ENCODE measurements at places on chromosomes 1 and 21.

- no peak for DNase-seq
These were observed 58.7 kb upstream of the PTGS2 start for GRCh38 chr1:186738926-186739325.

DNA sequence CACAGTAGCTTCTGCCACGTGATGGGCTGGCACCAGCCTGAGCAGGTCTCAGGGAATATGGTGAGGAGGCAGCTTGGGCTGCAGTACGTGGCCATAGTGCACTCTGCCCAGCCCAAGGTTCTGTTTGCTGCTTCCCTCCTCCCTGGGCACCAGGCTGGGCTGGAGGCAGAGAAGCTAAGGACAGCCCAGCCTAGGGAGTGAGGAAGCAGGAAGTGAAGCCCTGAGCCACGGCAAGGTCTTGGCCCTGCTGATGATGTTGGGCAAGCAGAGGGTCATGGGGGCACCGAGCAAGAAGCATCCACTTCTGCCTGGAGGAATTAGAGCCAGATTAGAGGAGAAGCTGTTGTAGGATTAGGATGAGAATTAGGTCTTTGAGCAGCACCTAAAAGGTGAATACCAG, 326.7 kb upstream of the VAMP3 start:
- no peak for DNase-seq

DNA sequence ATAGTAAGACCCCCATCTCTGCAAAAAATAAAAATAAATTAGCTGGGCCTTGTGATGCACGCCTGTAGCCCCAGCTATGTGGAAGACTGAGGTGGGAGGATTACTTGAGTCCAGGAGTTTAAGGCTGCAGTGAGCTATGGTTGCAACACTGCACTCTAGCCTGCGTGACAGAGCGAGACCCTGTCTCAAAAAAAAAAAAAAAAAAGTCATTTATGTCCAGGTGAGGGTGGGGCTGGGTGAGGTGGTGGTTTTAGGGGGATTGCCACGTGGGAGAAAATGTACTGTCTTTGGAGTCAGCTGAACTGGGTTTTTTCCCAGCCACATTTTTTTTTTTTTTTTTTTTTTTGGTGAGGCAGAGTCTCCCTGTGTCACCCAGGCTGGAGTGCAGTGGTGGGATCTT, 6.7 kb downstream of the PIK3CD start:
- DNase-seq, result no peak

DNA sequence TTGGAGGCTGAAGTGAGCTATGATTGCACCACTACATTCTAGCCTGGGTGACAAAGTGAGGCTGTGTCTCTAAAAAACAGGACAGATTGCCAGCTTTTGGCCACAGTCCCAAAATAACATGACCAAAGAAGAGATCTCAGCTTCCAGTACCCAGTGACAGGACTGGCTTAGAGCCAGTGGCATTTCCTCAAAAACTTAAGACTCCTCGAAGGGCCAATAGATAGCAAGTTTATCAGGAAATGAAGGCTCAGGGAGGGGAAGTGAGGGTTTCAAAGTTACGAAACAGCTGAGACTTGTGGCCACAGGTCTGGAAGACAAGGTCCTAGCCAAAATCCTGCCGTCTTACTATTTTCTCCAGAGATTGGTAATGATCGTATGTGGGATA, 6.3 kb upstream of the TMEM39B start:
- DNase-seq, result peak; percentile 70

DNA sequence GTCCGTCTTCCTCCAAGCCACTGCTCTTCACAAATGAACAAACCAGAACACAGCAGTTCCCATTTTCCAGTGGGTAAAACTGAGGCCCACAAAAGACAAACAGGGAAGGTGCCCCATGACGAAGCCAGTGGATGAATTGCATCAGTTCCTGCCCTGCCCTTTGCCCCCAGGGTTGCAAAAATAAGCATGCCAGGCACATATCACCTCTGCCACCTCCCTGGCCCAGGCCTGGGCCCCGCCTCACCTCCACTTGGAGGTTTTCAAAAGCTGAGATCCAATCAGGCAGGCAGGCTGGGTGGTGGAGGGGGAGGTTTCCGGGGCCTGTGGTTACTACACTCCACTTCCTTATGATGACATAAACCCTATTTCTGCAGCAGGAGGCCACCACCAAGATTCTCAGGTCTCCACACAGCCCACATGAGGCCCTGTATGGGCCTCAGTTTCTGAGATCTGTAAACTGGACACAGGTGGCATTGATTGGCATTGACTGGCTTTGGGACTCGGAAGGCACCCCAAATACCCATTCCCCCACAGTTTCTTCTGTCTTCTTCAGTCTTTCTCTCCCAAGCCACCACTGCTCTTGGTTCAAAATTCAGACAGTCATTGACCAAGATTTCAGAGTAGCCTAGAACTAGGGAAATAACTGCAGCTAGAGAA, 4.1 kb downstream of the KIF21B start:
- DNase-seq, result no peak

DNA sequence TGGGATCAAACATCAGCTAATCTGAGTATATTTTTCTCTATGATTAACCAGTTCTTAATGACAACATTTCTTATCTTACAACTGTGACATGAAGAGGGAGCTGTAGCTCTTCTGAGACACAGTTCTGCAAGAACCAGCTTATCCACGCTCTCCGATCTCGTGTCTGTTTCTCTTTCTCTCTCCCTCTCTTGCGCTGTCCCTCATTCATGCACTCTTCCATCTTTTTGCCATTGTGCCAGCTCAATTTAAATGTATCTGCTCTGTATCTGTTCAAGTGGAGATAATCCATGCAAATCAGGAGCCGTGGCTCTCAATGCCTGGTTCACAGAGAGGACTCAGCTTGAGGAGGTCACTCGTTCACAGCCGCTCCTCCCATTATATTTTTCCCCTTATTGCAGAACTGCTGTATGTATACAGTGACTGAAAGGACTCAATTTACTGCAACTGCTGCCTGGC, 494.7 kb upstream of the ADGRL2 start:
- no peak for DNase-seq

DNA sequence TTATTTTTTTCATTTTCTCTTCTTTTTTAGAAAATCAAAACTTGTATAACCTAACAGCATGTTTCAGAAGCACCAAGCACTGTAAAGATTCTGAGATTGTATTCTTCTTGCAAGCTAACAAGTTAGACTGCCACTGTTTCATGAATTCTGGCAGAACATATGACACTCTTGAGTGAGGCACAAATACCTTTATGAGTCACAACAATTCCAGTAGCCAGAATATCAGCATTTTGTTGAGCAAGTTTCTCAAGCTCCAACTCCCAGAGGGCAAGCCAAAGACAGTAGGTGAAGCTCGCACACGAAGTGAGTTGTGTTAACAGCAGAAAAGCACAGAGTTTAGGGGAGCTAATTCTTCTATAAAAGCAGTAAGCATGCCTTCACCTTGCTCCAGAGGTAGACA, 268.8 kb upstream of the NCAM2 start:
- no peak for DNase-seq

DNA sequence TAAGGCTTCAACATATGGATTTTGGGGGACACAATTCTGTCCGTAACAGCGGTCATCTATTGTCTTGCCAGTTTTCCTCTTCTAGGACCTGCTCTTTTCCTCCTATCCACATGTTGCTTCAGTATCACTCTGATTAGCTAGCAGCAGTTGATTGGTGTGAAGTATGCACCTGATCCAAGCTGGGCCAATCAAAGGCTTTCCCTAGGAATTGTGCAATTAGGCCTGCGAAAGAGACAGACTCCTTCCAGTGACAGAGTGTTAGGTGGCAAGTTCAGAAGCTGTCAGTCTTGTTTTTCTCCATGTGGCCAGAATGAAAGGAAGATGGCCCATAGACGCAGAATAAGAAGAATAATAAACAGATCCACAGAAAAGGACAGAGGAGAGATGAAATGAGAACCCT, 34.1 kb upstream of the IL12RB2 start:
- no peak for DNase-seq

DNA sequence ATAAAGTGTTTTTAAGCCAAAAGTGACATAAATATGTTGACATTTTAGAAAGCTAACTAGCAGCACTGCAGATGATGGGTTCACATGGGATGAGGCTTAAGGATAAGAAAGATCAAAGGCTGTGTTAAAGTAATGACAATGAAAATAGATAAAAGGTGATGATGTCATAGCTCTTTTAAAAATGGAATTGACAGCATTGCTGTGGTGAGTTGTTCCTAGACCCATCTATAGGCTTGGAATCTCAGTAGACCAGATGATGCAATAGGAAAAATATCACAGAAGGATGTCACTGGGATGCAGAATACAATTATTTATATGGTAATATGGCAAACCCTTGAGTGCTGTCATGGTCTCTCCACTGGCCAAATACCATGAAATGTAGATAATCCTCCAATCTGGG, 286.0 kb downstream of the PLA2G4A start:
- no peak for DNase-seq

GRCh38 chr1:178871551-178872320, 859 bp upstream of the ANGPTL1 start:
- DNase-seq, result no peak

DNA sequence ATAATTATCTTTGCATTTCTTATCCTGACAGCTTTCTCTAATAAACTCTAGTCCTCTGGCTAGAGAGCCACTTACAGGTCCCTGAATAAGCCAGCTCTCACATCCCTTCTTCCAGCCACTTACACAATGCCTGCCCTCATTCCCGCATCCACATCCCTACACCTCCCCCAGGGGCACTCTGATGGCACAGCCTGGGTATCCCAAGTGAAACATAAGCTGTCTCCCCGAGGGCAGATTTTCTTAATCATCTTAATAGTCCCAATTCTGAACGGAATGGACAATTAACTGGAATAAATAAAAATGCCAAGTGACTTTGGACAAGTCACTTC, 4.9 kb downstream of the RHOC start:
- DNase-seq, result peak; percentile 1

- no peak for DNase-seq
These were observed 163.8 kb downstream of the EIF4G3 start for GRCh38 chr1:21012937-21013336.

- DNase-seq, result no peak
These were observed 37.5 kb downstream of the IVNS1ABP start for GRCh38 chr1:185279571-185279970.

DNA sequence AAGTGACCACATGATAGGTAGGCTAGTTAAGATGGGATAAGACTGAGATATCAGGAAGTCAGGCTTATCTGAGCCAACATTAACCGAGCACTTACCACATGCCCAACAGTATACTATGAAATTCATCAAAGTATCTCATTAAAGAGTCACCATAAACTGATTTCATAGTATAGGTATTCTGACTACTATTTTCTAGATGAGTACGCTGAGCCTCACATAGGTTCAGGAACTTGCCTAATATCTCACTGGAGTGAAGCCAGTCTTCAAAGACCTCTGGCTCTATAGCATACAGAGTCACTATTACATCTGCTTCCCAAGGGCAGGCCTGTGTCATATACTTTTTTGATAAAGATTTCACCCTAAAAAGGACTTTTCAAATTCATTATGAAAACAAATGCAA, 115.6 kb upstream of the NGF start:
- DNase-seq, result no peak

DNA sequence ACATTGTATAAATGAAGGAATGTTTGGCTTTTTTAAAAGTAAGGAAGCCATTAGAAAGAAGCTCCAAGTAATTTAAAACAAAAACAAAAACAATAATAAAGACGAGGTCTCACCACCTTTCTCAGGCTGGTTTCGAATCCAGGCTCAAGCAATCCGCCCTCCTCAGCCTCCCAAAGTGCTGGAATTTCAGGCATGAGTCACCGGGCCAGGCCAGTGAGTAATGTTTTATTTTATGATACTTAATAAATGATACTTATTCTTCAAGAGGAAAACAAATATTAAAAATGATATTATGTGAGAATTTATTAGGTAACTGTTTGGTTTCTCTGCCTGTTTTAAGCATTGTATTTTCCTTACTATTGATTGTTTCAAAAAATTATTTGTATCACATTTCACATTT, 201.4 kb upstream of the BRINP3 start:
- DNase-seq, result no peak

- DNase-seq, result no peak
These were observed 68.6 kb downstream of the BACH1 start for GRCh38 chr21:29367335-29367734.

GRCh38 chr21:18334066-18334465, 69.5 kb downstream of the TMPRSS15 start:
- no peak for DNase-seq

DNA sequence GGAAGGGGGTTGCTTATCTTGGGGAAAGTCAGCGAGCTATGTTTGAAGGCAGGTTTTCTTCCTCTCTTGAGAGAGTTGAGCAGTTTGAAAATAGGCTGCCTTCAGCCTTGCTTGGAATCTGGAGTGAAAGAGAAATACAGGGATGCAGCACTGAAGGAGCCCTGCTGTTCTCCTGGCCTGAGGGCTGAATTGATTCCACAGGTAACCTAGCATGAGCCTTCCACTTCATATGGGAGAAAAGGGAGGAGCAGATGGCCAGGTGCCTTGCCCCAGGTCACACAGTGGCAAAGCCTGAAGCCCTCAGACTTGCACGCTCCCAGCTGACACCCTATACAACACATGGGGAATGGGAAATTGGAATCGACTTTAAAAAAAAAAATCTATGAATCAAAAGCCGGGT, 88.0 kb upstream of the WLS start:
- no peak for DNase-seq

DNA sequence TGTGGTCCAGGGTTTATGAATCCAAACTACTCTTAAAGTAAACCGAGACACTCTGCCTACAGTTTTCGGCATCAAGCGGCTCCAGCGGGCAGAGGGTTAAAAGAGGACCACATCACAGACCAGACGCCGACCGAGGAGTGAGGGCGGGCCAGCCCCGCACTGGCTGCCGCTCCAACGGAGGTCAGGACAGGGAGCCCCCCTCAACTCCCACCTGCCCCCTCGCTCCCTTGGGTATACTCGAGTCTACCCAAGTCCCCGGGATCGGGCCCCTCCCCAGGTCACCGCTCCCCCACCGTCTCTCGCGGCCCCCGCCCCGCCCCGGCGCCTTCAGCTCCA, 312 bp downstream of the ARNT start:
- peak; percentile 47 for DNase-seq

DNA sequence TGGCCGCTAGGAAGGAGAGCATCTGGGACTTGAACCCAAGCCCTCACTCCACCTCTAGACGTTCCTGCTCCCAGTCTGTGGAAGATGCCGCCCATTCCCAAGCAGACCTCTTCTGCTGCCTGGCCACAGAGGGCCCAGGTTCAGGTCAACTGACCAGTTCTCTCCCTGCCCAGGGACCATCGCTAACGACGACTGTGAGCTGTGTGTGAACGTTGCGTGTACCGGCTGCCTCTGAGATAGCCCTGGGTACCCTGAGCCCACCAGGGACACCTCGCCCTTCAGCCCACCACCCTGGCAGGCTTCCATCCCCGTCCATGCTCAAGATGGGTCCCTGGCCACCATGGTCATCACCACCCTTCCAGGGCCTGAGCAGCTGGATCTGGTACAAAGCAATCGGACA, 2.2 kb downstream of the GUCA2B start:
- DNase-seq, result no peak

Measured in SW 1271 (cell line).